ENCODE measurements at places on chromosomes 7 and 10.
A peak's percentile ranks its signal among the peaks of the same experiment; 100 is the strongest.

GRCh38 chr10:110353244-110354119, 48.8 kb upstream of the SMNDC1 start:
- peak; percentile 8 for DNase-seq

GRCh38 chr10:3873728-3874461, 88.9 kb upstream of the KLF6 start:
- DNase-seq, result no peak

GRCh38 chr7:155800741-155801267, 11.5 kb downstream of the SHH start:
- DNase-seq, result no peak

DNA sequence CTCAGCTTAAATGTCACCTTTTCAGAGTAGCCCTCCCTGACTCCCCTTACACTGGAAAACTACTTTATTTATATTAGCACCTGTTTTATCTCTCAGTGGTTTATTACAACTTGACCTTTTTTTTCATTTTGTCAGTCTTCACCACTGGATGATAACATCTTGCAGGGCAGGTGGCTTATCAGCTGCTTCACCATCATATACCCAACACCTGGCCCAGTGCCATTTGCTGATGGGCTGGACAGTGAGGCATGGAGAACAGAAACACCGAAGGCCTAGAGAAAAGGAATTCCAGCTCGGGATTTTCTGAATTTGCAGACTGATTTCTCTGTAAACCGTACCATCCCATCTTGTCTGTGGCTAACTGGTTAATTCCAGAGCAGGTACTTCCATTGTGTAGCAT, 48.5 kb downstream of the SORCS3 start:
- DNase-seq, result no peak

GRCh38 chr10:94193466-94193924, 169.2 kb downstream of the NOC3L start:
- no peak for DNase-seq

GRCh38 chr10:132993271-132994184, 51.2 kb upstream of the CFAP46 start:
- no peak for DNase-seq

DNA sequence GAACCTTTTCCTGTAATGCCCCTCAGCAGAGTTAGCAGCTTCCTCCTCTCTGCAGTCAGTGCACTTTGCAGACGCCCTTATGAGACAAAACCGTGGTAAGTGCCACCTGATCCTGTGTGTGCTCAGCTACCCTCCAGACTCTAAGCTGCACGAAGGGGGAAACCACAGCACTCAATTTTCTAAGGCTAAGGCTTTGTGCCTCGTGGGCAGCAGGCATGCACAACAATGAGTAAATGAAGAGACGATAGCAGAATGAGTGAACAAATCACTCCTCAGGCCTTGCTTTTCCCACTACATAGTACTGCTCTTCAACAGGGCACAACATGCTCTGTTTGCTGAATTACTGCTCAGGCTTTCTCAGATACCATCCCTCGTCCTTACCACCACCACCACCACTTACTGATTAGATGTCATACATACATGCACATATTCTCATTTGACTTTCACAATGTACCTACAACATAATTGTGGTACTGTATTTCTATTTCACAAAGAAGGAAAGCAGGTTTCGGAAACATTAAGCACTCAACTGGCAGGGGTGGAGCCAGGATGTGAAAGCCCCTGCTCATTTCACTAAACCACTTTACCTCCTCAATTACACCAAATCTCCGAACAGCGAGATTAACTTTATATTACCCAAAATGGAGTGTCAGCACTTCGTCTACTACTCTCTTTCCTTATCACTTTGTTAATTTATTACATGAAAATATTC, 85.4 kb downstream of the ICA1 start:
- no peak for DNase-seq

DNA sequence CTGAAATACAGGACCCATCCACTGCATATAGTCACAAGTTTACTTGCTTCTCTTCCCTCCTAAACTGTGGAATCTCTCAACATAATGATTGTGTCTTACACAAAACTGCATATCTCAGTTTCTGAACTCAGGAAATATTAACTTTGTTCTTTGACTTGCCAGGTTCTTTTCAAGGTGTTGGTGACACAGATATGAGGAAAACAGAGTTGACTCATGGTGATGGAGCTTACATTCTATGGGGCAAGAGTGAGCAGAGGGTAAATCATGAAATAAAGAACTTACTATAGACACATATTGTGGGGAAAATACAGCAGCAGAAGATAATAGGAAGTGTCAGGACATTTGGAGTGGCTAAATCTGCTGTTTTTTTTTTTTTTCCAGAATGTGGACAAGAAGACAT, 72.5 kb upstream of the IGFBP3 start:
- no peak for DNase-seq

- no peak for DNase-seq
These were observed at the start of gene TUBB8 for GRCh38 chr10:48996-49395. Gene TUBB8 (minus strand): TSS chr10:49296. CDS start chr10:49238, 58 bp downstream.

DNA sequence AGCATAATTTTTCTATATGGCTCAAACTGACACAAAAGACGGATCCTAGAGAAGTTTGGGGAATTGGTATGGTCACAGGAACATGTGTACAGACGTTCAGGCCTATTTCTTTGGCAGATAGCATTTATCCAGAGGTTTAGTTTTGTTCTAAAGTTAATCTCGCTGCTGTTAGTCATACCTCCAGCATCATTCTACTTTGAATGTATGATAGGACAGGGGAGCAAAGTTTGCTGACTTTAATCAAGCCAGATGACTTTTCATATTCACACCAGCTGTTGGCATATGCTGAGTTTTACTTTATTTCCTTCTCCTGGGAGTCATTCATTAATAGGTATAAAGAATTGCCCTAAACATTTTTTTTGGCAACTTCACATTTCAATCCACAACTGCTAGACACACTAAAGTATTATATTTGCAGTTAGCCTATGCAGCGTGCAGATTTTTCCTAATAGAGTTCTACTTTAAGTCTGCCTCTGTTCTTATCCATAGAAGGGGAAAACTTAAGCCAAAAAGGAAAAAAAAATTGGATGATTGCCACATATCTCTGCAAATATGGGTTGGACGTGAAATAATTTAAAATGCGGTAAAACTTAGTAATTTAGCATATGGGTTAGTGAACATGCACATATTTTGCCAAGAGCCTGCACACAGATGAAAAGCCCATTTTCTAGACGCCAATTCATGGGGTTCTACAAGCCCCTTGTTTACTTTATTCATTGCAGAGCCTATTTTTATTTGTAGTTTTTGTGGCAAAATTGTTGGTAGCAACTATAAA, 213.1 kb downstream of the C7orf25 start:
- DNase-seq, result no peak

- DNase-seq, result no peak
These were observed 23.0 kb upstream of the TFAM start for GRCh38 chr10:58362027-58362789.

DNA sequence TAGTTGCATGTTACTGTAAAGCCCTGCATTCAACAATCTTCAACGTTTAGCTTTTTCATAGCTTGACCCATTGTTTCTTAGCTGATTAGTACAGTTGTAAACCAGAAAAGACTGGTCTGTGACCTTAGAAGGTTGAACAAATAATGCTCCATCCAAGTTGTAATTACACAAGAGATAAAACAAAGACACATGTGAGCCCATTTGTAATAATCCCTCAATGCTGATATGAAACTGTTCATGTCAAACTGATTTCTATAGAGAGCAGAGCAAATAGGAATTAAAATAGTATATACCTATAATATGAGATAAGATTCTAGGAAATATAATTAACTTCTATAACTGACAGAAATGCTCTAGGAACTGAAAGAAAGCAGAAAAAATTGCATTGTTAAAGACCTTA, 94.7 kb upstream of the SLC25A13 start:
- no peak for DNase-seq

DNA sequence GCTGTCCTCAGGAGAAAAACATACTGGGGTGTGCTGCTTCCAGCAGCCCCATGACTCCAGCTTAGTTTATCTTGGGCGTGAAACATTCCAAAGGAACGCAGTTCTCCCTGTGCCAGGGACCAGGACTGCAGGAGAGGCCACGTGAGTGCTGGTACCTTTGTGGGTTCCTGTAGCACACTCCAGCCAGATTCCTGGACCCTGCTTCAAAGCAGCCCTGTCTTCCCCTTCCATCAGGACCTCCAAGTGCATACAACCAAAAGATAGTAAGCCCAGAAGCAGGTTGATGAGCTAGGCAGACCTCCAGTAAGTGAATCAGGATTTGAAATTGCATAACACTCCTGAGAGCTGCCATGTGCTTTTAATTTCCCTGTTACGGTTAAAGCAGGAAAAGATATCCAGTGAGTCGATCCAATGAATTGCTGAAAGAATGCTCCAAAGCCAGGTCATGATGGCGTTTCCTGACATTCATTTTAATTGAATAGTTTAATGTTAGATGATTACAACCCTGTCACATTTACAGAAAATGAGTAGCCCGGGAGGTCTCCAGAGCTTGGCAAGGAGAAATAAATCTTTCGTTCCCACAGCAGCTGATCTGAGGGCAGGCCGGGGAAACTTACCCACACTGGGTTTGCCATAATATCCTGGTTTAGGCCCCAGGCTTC, 38.9 kb upstream of the CPXM2 start:
- DNase-seq, result no peak

DNA sequence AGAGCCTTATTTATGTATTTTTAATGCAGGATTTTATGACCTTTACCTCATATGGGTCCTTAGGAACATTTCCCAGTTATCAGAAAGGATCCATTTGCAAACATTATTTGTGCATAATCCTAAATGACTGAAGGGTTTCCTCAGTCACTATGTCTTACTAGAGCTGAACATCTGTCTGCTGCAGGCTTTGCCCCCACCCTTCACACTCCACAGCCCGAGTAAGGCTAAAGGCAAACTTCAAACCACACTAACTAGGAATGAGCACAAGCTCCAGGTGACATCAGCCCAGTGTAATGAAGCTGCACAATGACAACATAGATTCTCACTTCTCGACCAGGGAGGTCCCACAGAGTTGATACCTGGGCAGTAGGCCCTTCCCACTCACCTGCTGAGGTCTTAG, 491.3 kb upstream of the MKI67 start:
- DNase-seq, result no peak

DNA sequence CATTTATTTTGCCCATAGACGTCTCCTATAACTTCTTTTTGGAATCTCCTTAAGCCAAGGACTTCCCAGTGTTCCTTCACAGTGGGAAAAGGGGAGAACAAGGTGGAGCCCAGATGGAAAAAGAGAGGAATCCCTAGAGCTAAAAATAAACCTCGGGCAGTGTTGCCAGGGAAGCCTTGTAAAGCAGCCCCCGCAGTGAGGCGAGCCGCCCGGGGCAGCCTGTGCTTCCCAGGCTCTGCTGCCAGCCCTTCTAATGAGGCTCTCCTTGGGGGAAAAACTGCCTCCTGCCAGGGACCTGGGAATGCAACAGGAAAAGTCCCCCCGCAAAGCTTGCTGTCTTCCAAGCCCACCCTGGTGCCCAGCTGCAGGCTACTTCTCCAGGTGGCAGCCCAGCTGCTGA, 71.7 kb downstream of the SH3PXD2A start:
- DNase-seq, result no peak

GRCh38 chr7:70489813-70490212, 642.1 kb upstream of the GALNT17 start:
- DNase-seq, result no peak

DNA sequence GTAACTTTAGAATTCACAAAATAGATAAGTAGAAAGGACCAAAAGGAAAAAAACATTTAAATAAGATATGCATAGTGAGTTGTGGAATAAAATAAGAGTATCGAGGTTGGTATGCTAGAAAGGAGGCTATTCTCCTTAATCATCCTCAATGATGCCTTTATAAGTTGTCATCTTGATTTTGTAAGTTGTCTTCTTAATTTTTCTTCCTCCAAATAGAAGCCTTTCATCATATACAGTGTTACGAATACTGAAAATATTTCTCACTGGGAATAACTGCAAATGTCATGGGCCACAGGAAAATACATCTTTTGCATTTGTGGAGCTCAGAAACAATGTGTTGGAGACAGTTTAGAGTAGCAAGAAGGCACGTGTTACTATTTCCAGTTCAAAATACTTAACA, 31.5 kb upstream of the PRTFDC1 start:
- DNase-seq, result no peak

DNA sequence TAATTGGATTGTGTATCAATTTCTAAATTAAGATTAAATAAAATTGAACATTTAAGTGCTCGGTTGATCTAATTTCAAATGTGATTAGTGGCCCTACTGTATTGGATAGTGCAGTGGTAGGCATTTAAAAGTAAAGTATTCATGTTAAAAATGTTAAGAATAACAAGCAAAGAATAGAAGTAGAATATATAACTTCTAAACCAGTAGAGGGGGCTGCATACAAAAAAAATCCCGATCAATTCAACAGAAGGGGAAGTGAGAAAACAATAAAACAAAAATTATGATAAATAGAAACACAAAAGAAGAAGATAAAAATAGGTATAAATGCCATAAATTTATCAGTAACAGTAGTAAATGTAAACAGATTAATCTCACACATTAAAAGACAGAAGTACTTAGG, 24.9 kb upstream of the WDFY4 start:
- DNase-seq, result no peak
